ENCODE measurements at places on chromosomes 11 and 22.

- DNase-seq, result no peak
Observed at GRCh38 chr11:113481226-113481625, 6.0 kb upstream of the DRD2 start.

DNA sequence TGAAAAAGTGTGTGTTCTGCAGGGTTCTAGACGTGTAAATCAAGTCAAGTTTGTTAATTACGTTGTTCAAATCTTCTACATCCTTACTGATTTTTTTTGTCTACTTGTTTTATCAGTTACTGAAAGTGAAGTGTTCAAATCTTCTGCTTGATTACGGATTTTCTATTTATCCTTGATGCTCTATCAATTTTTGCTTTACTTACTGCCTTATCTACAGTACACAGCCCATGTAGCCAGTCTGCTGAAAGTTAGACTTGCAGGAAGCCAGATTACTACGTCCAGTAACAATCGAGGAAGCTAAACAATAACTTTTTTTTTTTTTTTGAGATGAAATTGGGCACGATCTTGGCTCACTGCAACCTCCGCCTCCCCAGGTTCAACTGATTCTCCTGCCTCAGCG lies 15.6 kb upstream of the C11orf24 start:
- no peak for DNase-seq

- DNase-seq, result no peak
Observed at GRCh38 chr11:82639251-82639650, 94.4 kb downstream of the FAM181B start.

- no peak for DNase-seq
Observed at GRCh38 chr11:91495837-91496236, 728.8 kb upstream of the FAT3 start.

DNA sequence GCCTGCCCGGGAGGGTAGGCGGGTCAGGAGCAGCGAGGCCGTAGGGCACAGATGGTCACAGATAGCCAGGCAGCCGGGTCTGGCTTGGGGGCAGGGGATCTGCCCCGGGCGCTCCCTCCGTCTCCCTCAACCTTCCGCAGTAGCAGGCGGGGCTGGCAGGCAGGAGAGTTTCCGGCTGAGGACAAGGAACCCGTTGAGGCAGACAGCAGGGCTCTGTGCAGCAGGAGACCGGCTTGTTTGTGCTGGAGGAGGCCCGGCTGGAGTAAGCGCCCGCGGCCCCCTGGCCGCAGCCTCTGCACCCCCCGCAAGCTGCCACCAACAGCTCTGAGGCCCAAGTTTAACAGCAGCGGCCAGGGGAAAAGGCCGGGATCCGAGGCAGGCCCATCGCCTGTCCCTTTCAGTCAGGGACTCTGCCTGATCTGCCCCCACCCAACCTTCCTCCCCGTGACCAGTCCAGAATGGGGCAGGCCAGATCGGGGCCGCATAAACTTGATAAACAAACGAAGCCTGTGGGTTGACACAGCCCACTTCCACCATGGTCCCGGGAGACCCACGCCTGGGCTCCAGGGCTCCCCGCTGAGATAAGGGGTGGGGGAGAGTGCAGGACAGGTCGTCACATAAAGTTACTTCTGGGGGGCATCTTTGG lies 13.6 kb downstream of the SCARF2 start:
- no peak for DNase-seq

DNA sequence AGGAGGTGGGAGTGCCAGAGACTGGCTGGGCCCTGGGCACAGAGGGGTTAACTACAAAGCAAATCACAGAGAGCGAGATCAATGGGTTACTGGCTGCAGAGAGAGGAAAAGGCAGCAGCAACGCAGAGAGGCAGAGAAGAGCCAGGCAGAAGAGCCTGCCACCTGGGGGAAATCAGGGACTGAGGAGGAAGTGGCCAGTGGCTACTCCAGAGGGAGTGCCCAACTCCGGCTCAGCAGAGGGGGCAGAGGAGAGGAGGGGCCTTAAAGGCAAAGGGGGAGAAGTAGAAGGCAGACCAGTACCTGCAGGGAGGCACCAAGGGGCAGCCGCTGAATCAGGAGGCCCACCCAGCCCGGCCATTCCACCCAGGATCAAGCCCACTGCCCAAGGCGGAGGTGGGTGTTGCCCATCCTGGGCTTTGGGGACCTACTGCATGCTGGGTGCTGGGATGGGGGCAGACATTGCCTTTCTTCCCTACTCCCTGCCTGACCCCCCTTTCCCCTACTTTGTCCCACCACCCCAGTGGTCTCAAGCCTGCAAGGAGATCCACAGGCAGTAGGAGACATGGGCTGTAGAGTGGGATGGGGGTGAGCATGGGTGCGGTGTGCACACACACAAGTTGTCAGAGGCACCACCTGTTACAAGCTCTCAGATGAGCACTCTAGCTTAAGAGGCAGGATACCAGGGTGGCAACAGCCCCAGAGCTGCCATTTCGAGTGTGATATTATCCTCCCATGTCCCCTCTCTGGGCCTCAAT lies 926 bp upstream of the GALR3 start:
- no peak for DNase-seq

DNA sequence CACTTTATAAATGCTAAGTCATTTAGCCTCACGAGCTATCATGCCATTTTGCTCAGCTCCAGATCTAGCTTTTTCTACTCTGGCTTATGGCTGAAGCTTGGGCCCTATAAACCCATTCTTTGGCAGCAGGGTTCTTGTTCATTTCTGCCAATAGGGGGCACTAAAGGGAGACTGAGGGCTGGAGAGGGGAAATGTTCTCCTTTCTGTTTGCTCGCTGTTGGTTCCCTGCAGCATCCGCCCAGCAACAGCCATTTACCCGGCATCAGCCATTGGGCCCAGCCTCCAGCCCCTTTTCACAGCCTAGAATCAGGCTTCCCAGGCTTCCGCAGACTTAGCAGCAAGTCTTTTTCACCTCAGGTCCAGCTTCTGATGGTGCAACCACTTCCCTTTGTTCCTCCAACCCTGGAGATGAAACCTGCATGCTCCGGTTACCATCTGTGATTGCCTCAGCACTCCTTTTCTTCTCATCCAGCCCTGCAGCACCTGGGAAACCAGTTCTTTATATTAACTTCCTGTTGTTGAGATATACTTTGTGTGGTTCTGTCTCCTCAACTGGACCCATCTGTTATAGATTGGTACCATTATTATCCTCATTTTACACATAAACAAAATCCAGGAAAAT lies 4.2 kb upstream of the ME3 start:
- no peak for DNase-seq

GRCh38 chr22:31400023-31400397 lies 606 bp downstream of the DRG1 start:
- DNase-seq, result no peak

DNA sequence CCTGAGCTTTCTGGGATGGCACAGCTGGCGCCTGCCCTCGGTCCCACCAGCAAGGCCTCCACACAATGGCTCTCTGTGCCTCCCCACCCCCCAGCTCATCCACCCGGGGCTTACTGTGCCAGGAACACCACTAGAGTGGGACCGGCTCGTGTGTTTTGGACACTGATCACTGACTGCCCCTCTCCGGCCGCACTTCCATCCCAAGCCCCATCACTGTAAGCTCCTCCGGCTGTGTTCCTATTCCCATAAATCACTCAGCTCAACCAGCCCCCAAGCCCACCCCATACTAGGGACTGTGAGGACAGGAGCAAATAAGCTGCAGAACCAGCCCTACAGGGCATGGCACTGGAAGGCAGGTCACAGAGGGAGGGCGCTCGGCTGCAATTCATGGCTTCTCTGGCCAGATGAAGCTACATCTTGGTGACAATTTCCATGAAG lies 7.3 kb downstream of the APBB1 start:
- DNase-seq, result no peak
